Esophagus muscularis mucosa (tissue), 4 donors: ENCODE measurements at places on chromosomes 5 and 9. TPM values are rescaled to one million over a fixed set of nuclear protein-coding genes. Genes with fewer than 3 reads are reported as not detected.

GRCh38 chr5:54159893-54160195 is 150.5 kb downstream of the ARL15 start:
- H3K27ac ChIP-seq, result no peak overlapping the region
- H3K4me3 ChIP-seq, result no peak overlapping the region
- H3K27me3 ChIP-seq, result no peaks in the 10 kb centered on the region
- DNase-seq, result no peak
- no peaks in the 10 kb centered on the region for H3K36me3 ChIP-seq
- peaks cover 10% of the 10 kb centered on the region for H3K4me1 ChIP-seq

GRCh38 chr5:133610489-133611356 is 1.6 kb downstream of the FSTL4 start:
- H3K27me3 ChIP-seq, result peaks cover 84% of the 10 kb centered on the region
- peak overlapping the region; percentile 48 for H3K4me3 ChIP-seq
- DNase-seq, result peak; percentile 89

GRCh38 chr9:85258823-85259370 is 482.9 kb downstream of the AGTPBP1 start:
- no peaks in the 10 kb centered on the region for H3K4me1 ChIP-seq
- no peak overlapping the region for H3K27ac ChIP-seq
- H3K27me3 ChIP-seq, result no peaks in the 10 kb centered on the region
- no peak for DNase-seq
- no peaks in the 10 kb centered on the region for H3K36me3 ChIP-seq

- DNase-seq, result no peak
- no peak overlapping the region for H3K4me3 ChIP-seq
- H3K27me3 ChIP-seq, result no peaks in the 10 kb centered on the region
- H3K4me1 ChIP-seq, result no peaks in the 10 kb centered on the region
Observed at GRCh38 chr5:86806206-86806605, 188.5 kb downstream of the COX7C start.

- no peaks in the 10 kb centered on the region for H3K36me3 ChIP-seq
- H3K4me1 ChIP-seq, result peaks cover 14% of the 10 kb centered on the region
- no peak overlapping the region for H3K27ac ChIP-seq
Observed at GRCh38 chr9:29211580-29212396, 1638.5 kb upstream of the C9orf72 start.

DNA sequence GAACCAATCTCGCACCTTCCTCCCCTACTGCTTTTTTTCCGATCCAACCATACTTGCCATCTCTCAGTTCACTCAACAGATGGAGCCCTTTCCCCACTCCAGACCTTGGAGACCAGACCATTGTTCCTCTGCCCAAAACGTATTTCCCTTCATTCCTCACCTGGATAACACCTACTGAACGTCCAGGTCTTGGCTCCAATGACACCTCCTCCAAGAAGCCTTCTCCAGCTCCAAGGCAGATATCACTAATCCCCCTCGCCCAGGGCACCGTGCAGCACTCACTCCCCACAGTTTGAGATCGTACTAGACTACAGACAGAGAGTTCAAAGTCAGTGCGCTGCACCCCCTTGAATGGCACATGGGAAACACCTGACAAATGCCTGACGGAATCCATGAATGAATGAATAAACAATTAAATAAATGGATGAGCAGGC is 47.1 kb upstream of the AKNA start:
- H3K27ac ChIP-seq, result no peak overlapping the region
- H3K4me3 ChIP-seq, result no peak overlapping the region

DNA sequence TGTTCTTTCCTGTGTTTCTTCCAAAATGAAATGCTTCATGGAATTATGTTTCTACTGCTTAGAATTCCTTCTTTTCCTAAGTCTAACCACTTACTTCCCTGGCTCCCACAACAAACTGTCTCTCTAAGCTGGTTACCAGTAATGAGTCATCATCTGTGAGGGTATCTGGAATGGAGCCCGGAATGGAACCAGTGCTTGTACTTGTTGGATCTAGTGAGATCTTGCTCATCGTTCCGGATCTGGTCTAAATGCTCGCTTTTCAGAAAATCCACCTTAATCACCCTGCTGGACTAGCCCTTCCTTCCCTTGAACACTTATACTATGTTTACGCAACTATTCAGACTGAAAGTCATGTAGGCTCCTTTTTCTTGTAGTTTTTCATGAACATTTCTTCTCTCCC is 184.8 kb downstream of the PBX3 start:
- H3K27me3 ChIP-seq, result no peaks in the 10 kb centered on the region
- no peak overlapping the region for H3K27ac ChIP-seq
- DNase-seq, result no peak
- no peak overlapping the region for H3K4me3 ChIP-seq
- H3K4me1 ChIP-seq, result peaks cover 7% of the 10 kb centered on the region

- H3K4me1 ChIP-seq, result no peaks in the 10 kb centered on the region
- DNase-seq, result no peak
- no peak overlapping the region for H3K27ac ChIP-seq
- no peak overlapping the region for H3K4me3 ChIP-seq
- no peaks in the 10 kb centered on the region for H3K36me3 ChIP-seq
Observed at GRCh38 chr5:119795768-119796167, 166.4 kb downstream of the FAM170A start.

DNA sequence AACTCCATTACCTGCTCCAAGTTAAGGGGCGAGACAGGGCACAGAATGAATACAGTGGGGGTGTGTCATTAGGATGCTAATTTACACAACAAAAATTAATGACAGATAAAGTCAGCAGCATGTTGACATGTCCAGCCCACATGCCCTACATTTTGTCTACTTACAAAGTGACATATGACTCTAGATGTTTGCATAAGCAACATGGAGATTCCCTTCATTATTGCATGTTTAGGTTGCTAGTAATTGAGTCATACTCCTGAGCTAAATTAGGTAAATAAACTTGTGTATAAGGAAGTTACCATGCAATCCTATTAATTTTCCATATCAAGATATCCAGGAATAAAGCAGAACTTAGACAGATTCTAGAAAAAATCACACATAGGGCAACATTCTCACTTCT is 232.2 kb downstream of the PDE4D start:
- no peak for DNase-seq
- no peaks in the 10 kb centered on the region for H3K36me3 ChIP-seq
- peaks cover 14% of the 10 kb centered on the region for H3K4me1 ChIP-seq

STPG3 gene
- not detected for total RNA-seq

MUSK gene
- total RNA-seq, result 1.5 TPM

ARL10 gene
- 6.1 TPM for total RNA-seq

PURA gene
- total RNA-seq, result 44.4 TPM

IRGM gene
- not detected for total RNA-seq

PLAC8L1 gene
- not detected for total RNA-seq
